Naive B cell (primary cell): ENCODE measurements at places on chromosomes 4 and X. TPM values are rescaled to one million over a fixed set of nuclear protein-coding genes. Genes with fewer than 3 reads are reported as not detected.

Gene LDB2
- polyA plus RNA-seq = not detected

Gene CT55
- polyA plus RNA-seq = not detected

Gene NOX1
- not detected for polyA plus RNA-seq

Gene ACE2
- polyA plus RNA-seq = not detected

Gene MAGED4B
- 5.2 TPM for polyA plus RNA-seq

Gene ZNF827
- polyA plus RNA-seq = 3.7 TPM

Gene NDNF
- polyA plus RNA-seq = not detected

Gene BMX
- polyA plus RNA-seq = not detected

Gene ITGB1BP2
- not detected for polyA plus RNA-seq

GRCh38 chrX:41705680-41706374 is 17.1 kb downstream of the GPR34 start:
- H3K4me1 ChIP-seq = peaks cover 43% of the 10 kb centered on the region
- peak overlapping the region; percentile 73 for H3K27ac ChIP-seq
- DNase-seq = peak; percentile 44

DNA sequence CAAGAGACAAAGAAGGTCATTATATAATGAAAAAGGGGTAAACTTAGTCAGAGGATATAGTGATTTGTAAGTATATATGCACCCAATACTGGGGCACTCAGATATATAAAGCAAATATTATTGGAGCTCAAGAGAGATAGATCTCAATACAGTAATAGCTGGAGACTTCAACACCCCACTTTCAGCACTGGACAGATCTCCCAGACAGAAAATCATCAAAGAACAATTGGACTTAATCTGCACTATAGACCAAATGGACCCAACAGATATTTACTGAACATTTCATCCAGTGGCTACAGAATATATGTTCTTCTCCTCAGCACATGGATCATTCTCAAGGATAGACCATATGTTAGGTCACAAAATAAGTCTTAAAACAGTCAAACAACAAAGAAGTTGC is 47.2 kb upstream of the RBMXL3 start:
- H3K4me3 ChIP-seq = no peak overlapping the region
- H3K4me1 ChIP-seq = no peaks in the 10 kb centered on the region
- DNase-seq = no peak
- H3K27me3 ChIP-seq = no peaks in the 10 kb centered on the region
- H3K36me3 ChIP-seq = no peaks in the 10 kb centered on the region
- no peak overlapping the region for H3K27ac ChIP-seq

- no peak overlapping the region for H3K27ac ChIP-seq
- H3K27me3 ChIP-seq = no peaks in the 10 kb centered on the region
- no peaks in the 10 kb centered on the region for H3K4me1 ChIP-seq
- DNase-seq = no peak
- no peaks in the 10 kb centered on the region for H3K36me3 ChIP-seq
Observed at GRCh38 chrX:111671668-111672067, 9.3 kb upstream of the ALG13 start.

- H3K27ac ChIP-seq = no peak overlapping the region
- no peak overlapping the region for H3K4me3 ChIP-seq
- DNase-seq = no peak
- H3K4me1 ChIP-seq = no peaks in the 10 kb centered on the region
- no peaks in the 10 kb centered on the region for H3K36me3 ChIP-seq
Observed at GRCh38 chr4:123876671-123877101, 480.1 kb downstream of the SPRY1 start.

DNA sequence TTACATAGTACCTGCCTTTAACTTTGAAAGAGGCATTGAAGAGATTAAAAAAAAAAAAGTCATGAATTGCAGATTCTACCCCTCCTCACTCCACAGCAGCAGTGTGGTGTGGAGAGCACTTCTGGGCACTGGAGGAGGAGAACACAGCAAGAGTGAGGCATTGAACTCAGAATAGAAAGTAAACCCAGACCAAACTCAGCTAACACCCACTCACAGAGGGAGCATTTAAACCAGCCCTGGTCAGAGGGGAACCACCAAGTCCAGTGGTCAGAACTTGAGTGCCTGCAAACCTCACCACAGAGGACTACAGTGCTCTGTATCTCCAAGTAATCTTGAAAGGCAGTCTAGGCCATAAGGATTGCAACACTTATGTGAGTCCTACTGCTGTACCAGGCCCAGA is 15.6 kb upstream of the UGT2A1 start:
- no peaks in the 10 kb centered on the region for H3K27me3 ChIP-seq
- no peak overlapping the region for H3K27ac ChIP-seq
- DNase-seq = no peak
- no peaks in the 10 kb centered on the region for H3K4me1 ChIP-seq
- no peaks in the 10 kb centered on the region for H3K36me3 ChIP-seq

DNA sequence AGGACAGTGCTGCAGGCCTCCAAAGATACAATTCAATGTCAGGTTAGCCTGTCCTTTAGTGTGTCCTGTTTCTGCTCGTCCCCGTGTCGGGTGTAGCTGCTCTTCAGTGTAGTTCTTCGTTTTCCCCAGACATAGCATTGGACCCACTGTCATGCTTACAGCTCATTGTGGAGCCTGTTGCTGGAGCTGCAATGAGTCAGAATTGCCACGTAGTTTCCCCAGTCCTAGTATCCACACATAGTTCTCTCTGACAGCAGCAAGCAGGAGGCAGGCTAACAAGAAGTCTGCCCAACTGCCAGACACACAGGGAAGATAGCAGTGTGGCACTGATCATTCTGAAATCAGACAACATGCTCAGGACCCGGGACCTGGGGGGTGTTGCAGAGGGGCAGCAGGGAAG is 49.2 kb downstream of the MOSPD2 start:
- DNase-seq = no peak
- H3K36me3 ChIP-seq = peaks cover 7% of the 10 kb centered on the region
- H3K4me1 ChIP-seq = no peaks in the 10 kb centered on the region
- H3K27me3 ChIP-seq = no peaks in the 10 kb centered on the region
- no peak overlapping the region for H3K27ac ChIP-seq

GRCh38 chr4:2352171-2352570 is 66.3 kb downstream of the ZFYVE28 start:
- H3K27me3 ChIP-seq = no peaks in the 10 kb centered on the region
- no peak overlapping the region for H3K4me3 ChIP-seq
- no peak overlapping the region for H3K27ac ChIP-seq
- H3K36me3 ChIP-seq = no peaks in the 10 kb centered on the region

- peaks cover 12% of the 10 kb centered on the region for H3K4me1 ChIP-seq
- H3K36me3 ChIP-seq = peaks cover 8% of the 10 kb centered on the region
- H3K27me3 ChIP-seq = no peaks in the 10 kb centered on the region
- no peak overlapping the region for H3K27ac ChIP-seq
Observed at GRCh38 chr4:77175201-77175611, 18.2 kb downstream of the CCNG2 start.

GRCh38 chrX:51776851-51777250 is 33.6 kb downstream of the GSPT2 start:
- H3K27ac ChIP-seq = no peak overlapping the region
- no peak overlapping the region for H3K4me3 ChIP-seq
- no peaks in the 10 kb centered on the region for H3K4me1 ChIP-seq

DNA sequence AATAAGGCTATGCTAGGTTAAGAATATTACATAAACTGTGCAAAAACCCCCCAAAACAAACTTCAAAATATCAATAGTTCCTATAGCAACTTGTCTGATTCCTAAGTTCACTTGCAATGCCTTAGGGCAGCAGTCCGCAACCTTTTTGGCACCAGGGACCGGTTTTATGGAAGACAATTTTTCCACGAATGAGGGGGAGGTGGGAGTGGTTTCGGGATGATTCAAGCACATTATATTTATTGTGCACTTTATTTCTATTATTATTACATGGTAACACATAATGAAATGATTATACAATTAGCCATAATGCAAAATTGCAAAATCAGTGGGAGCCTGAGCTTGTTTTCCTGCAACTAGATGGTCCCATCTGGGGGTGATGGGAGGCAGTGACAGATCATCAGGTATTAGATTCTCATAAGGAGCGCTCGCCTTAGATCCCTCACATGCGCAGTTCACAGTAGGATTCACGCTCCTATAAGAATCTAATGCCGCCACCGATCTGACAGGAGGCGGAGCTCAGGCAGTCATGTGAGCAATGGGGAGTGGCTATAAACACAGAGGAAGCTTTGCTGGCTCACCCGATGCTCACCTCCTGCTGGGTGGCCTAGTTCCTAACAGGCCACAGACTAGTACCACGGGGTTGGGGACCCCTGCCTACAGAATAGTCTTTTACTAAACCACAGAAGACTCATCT is 39.7 kb downstream of the ACOX3 start:
- no peaks in the 10 kb centered on the region for H3K27me3 ChIP-seq
- DNase-seq = no peak
- H3K36me3 ChIP-seq = peaks cover 4% of the 10 kb centered on the region
- no peak overlapping the region for H3K4me3 ChIP-seq

GRCh38 chr4:171812665-171813525 is at the start of gene GALNTL6:
Gene GALNTL6 (plus strand): TSS chr4:171813404.
- no peaks in the 10 kb centered on the region for H3K36me3 ChIP-seq
- peak within 1 kb of the TSS; percentile 89 for H3K4me3 ChIP-seq
- H3K4me1 ChIP-seq = peaks cover 26% of the 10 kb centered on the region
- H3K27ac ChIP-seq = peak within 1 kb of the TSS; percentile 73
- peak; percentile 24 for DNase-seq

DNA sequence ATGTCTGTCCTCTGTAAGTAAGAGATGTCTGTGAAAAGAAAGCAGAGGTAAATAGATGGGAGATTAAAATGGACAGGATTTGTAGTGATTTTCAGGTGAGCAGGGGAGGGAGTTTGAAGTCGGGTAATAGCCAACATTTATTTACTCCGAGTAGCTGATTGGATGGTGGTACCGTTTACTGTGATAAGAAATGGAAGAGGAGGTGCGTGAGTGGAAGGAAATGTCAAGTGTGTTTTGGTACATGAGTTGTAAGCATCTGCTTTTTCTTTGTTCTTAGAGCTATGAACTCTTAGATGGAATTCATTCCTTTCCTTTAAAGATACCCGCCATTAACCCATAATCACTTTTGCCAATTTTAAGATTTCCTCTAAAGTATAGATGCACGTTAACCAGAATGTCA is 45.5 kb downstream of the SGMS2 start:
- H3K27me3 ChIP-seq = peaks cover 3% of the 10 kb centered on the region
- DNase-seq = no peak
- H3K36me3 ChIP-seq = no peaks in the 10 kb centered on the region
- no peak overlapping the region for H3K27ac ChIP-seq

GRCh38 chr4:129152350-129152749 is 56.4 kb downstream of the C4orf33 start:
- H3K27ac ChIP-seq = no peak overlapping the region
- no peak for DNase-seq
- H3K36me3 ChIP-seq = no peaks in the 10 kb centered on the region
- peaks cover 5% of the 10 kb centered on the region for H3K27me3 ChIP-seq
- no peak overlapping the region for H3K4me3 ChIP-seq

- no peak for DNase-seq
- H3K27ac ChIP-seq = peak overlapping the region; percentile 32
- H3K36me3 ChIP-seq = no peaks in the 10 kb centered on the region
- peaks cover 4% of the 10 kb centered on the region for H3K4me1 ChIP-seq
- H3K27me3 ChIP-seq = no peaks in the 10 kb centered on the region
Observed at GRCh38 chr4:55435141-55435841, 39.5 kb downstream of the TMEM165 start.

GRCh38 chr4:99024481-99025275 is 29.2 kb downstream of the METAP1 start:
- H3K36me3 ChIP-seq = peaks cover 18% of the 10 kb centered on the region
- DNase-seq = no peak
- no peak overlapping the region for H3K27ac ChIP-seq
- H3K4me1 ChIP-seq = peaks cover 75% of the 10 kb centered on the region

DNA sequence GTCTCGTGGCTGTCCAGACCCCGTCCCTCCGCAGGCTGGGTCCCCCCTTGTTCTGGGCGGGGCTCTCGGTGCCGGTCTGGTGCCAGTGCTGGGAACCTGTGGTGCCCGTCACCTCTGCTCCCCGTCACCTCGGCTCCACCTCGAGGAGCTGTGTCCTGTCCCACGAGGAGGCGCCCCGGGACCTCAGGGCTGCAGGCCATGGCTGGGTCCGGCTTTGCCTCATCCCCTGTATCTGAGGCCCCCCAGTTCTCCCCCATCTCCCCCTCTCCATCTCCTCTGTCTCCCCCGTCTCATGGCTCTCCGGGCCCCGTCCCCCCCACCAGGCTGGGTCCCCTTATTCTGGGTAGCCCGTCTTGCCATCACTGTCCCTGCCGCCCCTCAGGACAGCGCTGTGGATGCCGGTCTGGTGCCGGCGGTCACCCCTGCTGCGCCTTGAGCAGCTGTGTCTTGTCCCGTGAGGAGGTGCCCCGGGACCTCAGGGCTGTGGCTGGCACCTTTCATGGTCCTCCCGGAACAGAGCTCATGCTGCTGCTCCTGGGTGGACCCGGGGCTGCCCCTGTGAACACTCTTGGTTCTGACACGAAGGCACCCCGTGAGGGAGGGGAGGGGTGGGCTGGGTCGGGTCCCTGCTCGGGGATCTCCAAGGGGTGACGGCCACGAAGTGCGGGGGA is 13.4 kb upstream of the GTPBP6 start:
- peaks cover 9% of the 10 kb centered on the region for H3K4me1 ChIP-seq
- H3K27me3 ChIP-seq = no peaks in the 10 kb centered on the region
- no peak overlapping the region for H3K4me3 ChIP-seq
- H3K27ac ChIP-seq = peak overlapping the region; percentile 36
- H3K36me3 ChIP-seq = peaks cover 10% of the 10 kb centered on the region
- DNase-seq = no peak

DNA sequence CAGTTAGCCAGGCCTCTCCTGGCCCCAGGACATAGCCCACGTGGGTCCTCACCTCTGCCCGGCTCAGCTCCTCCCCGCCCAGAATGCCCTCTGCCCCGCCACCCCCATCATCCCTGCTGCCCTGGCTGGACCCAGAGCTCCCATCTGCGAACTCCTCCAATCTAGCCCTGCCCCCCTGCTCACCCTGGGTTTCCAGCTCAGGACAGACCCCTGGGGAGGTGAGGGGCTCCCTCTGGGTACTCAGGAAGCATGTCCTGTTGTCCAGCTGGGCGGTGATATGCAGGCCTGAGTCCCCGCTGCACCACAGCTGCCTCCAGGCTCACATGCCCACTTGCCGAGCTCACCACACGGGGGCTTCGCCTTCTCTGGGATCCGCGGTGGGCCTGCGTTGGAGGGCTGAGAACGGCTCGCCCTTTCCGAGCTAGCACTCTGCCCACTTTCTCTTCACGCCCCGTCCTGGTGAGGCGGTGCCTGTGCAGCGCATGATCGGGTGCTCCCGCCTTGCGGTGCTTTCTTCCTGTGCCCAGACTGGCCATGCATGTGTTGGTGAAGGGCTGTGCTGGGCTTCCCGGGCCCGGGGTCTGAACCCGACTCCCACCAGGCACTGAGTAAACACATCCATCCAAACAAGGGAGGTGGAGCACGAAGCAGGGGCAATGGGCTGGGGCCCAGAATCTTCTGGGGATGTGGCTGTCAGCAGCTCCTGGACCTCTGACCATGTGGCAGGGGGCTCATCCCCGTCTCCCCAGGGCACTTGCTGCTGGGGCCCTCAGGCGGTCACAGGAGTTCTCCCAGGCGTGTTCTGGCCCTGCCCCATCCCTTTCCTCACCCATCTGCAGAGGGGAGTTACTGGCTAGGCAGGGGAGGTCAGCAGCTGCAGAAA is 74.3 kb downstream of the RGS12 start:
- peaks cover 28% of the 10 kb centered on the region for H3K4me1 ChIP-seq
- no peak overlapping the region for H3K4me3 ChIP-seq
- no peak overlapping the region for H3K27ac ChIP-seq
- DNase-seq = no peak
- H3K27me3 ChIP-seq = peaks cover 18% of the 10 kb centered on the region

- H3K4me1 ChIP-seq = no peaks in the 10 kb centered on the region
- H3K4me3 ChIP-seq = no peak overlapping the region
- no peak overlapping the region for H3K27ac ChIP-seq
- H3K36me3 ChIP-seq = no peaks in the 10 kb centered on the region
Observed at GRCh38 chr4:124890522-124890921, 178.0 kb upstream of the ANKRD50 start.
